ENCODE measurements at places on chromosomes 16 and 17.

DNA sequence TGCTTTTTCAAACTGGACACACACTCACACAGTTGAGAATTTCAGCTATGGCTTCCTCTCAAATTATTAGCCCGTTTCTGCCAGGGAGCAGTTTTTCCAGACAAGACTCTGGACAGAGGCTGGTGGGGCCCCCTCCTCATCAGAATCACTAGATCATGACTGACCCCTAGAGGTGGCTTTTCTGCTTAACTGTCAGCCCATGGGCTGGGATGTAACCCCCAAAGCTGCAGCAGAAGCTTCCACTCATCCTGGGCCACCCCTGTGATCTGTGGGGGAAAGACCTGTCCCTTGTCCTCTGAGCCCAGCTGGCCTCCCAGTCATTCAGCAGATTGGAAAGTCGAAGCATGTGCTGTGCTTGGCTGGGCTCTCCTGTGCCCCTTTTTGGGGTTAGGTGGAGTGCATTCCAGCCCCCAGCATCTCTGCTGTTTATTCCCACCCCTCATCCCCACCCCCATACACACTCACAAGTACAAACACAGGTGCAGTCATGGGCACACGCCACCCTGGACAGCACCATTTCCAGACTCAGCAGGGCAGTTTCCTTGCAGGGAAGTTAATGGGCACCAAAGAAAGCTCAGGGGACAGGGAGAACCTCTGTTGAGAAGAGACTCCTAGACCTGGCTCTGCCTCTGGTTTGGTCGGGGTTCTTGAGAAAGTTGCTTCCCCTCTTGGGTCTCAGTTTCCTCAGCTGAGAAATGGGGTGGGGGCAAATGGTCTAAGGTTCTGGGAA is 77.6 kb upstream of the RBL2 start:
- DNase-seq, result no peak

DNA sequence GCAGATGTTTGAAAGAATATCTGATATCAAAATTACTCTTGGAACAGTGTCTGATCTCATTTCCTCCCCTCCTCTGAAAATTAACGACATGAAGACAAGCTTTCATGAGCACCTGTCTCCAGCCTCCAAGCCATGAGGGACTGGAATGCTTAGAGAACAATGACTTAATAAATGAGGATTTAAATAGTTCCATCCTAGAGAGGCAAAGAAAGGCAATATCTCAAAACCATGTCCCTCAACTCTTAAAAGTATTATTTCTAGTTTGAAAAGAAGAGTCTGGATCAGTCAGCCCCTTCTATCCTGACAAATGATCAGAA is 137.5 kb downstream of the ANKFN1 start:
- DNase-seq, result no peak

GRCh38 chr16:15044286-15044685 is 11.6 kb downstream of the NTAN1 start:
- no peak for DNase-seq

DNA sequence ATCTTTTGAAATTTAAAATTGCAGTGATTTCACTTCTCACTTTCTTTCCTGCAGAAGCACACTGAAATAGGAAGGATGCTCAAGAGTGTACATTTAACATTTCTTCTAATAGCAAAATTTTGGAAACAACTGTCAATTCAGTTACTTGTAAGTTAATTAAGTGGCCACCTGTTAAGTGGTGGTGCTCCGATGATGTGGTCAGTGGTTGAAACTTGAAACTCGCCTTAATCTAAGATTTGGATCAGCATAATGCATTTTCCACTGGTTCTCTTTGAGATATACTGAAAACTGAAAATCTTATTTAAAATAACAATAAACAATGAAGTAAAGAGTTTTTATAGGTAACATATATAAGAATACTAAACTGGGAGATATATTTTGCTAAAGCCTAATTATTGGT is 7.0 kb upstream of the MYH8 start:
- no peak for DNase-seq

DNA sequence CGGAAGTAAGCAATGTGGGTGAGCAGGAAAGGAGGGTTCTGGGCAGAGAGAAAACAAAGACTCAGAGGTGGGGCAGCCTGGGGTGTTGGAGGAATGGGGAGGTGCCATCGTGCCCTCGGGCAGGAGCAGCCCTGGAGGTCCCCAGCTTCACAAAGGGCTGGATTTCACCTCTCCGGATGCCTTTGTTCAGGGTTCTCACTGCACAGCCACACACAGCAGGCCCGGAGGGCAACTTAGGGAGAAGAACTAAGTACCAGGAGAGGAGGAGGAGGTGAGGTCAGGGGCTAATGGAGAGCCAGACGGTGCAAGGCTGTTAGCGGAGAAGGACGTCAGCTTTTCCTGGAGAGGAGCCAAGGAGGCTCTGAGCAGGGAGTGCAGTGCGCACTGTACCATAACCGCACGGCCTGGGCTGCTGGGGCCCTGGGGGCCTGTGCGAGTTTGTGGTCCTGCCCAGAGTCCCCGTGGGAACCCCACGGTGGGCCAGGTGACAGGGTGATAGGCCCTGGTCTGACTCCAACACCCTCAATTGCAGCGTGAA is 9.3 kb downstream of the ARRB2 start:
- DNase-seq, result no peak

GRCh38 chr16:51953286-51953985 is 593.5 kb downstream of the TOX3 start:
- no peak for DNase-seq
